ENCODE measurements at places on chromosomes 5 and 9.

DNA sequence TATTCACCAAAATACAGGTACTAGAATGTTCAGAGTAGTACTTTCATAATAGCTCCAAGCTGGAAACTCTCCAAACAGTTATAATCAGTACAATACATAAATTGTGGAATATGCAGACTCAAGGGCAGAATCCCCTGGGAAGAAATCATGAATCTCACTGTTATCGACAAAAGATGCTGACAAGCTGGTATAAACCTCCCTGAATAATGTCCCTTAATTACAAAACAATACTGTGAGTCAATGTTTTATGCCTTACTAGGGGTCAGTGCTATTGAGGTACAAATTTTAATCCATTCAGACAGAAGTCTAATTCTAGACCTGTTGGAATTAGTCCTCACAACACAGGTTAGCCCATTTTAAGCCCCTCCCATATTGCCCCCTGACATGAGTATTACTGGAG is 532.3 kb downstream of the DTWD2 start:
- no peak for DNase-seq

- no peak for DNase-seq
These were observed 704.3 kb upstream of the ZNF608 start for GRCh38 chr5:125450771-125451170.

DNA sequence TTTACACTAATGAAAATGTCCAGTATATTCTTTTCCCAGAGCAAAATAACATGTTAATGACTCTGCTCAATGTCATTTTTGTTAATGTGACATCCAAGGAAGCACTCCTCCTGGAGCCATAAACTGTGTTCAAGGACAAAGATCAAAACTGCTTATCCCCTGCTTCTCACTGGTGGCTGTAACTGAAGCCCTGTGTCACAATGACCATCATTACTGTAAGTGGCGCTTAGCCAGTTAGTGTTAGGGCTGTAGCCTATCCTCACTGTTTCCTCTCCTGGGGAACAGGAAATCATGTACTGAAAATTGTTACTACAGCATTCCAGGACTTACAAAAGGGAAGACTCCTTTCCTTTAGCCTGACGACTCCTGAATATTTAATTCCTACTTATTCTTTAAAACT is 71.7 kb upstream of the COX7C start:
- no peak for DNase-seq

DNA sequence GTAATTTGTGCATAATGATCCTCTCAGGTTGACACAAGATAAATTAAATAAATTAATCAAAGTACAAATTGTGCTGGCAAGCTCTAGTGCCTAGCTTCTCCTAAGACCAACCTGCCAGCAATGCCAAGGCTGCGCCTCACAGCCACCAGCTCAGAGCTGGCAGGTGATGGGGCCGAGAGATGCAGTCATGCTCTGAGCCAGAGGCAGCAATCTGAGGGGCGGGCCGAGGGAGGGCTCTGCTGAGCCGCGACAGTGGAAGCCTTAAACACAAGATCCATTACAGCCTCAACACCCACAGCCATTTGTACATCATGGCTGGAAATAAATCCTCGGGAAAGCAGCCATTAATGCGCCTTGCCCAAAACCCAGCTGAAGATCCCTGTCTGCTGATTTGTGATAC is 20.3 kb downstream of the MED27 start:
- no peak for DNase-seq

DNA sequence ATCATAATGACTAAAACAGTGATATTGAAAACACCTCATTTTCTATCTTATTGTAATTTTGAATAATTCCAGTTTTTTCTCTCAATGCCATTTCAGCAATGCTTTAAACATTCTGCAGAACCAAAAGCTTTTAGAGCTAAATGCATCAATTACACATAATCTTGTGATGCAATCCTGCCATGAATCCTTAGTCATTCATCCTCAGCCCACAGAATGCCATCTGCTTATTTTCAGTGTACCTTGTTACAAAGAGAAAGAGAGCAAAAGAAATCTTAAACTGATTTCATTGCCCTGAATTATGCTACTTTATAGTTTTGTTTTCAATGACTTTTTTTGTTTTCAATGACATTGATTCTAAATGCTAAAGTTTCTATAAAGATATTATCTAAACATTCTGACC is 1234.8 kb upstream of the C9orf72 start:
- DNase-seq: peak; percentile 45

GRCh38 chr9:83247732-83248131 is 184.8 kb upstream of the RASEF start:
- no peak for DNase-seq

- DNase-seq: no peak
These were observed 49.0 kb upstream of the DHFR start for GRCh38 chr5:80703747-80704146.

DNA sequence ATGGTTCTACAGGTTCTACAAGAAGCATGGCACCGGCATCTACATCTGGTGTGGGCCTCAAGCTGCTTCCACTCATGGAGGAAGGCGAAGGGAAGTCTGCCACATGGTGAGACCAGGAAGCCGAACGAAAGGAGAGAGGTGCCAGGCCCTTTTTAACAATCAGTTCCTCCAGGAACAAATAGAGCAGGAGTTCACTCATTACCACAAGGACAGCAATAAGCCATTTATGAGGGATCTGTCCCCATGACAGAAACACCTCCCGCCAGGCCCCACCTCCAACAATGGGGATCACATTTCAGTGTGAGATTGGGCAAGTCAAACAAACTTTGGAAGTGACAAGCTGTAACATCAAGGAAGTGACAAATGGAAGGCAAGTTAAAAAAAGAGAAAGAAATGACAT is 95.5 kb upstream of the PTPN3 start:
- DNase-seq: no peak

- no peak for DNase-seq
These were observed 159.4 kb downstream of the ARHGAP26 start for GRCh38 chr5:142929587-142929986.

DNA sequence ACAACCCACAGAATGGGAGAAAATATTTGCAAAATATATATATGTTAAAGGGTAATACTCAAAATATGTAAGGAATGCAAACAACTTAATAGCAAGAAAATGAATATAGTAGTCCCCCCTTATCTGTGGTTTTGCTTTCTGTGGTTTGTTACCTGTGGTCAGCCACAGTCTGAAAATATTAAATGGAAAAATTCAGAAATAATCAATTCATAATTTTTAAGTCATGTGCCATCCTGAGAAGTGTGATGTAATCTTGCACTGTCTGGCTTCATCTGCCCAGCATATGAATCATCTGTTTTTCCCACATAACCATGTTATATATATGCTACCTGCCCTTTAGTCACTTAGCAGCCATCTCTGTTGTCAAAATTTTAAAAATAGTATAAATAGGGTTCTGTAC is 11.7 kb downstream of the CER1 start:
- peak; percentile 67 for DNase-seq

GRCh38 chr5:86675311-86675710 is 57.6 kb downstream of the COX7C start:
- DNase-seq: no peak

DNA sequence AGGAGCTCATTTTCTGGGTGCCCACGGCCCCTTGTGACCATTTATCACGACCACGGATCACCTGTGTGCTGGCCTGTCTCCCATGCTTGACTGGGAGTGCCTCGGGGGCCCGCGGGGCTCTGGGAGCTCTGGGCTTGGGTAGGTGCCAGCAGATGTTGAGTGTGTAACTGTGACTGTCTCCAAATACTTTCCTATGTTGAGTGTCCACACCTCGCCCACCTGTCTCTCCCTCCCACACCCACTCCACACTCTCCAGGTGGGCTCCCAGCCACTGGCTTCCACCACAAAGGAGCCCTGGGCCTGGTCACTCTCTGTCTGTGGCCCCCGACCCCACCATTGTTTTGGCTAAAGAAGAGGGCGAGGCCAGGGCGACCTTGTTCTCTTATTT is 196.4 kb downstream of the CDK5RAP2 start:
- no peak for DNase-seq

- DNase-seq: peak; percentile 49
These were observed 39.3 kb downstream of the NR2F1 start for GRCh38 chr5:93622240-93622885.

DNA sequence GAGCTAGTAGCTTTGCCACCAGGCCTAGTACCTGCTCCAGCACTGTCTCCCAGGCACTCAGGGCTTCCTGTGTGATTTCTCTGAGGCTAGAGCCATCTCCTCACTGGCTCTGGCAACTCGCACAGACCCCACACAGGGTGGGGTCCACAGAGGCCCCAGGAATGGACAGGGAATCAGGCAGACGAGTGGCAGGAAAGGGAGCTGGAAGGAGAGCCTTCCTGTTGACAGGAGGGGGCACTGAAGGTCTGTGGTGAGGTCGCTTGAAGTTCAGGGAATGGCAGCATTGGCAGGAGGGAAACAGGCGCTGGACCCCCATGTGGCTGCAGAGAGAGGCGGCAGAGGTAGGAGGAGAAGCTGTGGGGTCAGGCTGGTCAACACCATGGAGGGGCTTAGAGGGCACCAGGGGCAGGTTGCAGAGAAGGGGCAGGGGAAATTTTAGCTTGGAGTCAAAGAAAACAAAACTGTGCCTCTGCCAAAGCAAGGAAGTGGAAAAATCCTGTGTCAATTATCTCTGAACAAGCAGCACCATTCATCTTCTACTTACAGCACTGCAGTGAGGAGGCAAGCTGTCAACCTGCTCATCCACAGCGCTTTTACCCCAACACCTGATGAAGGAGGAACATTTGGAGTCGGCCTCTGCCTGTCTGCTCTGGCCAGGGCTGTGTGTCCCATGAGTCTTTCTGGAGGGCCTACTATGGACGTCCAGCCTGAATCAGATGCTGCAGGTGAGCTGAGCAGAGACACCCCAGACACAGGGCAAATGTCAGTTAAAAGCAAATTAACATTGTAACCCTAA is 270.2 kb downstream of the FSTL4 start:
- DNase-seq: no peak

DNA sequence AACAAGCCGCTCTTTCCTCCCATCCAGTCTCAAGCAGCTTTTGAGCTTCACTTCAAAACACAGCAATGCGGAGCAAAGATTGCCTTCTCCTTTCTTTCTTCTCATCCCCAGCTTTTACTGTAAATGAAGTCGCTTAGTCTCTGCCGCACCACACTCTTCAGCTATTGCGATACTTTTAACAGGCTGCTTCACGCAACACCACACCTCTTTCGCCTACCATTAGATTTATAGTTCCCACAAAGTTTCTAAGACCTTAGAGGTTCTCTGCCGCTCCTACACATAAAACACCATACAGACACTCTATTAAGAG is 711 bp downstream of the PGGT1B start:
- no peak for DNase-seq

DNA sequence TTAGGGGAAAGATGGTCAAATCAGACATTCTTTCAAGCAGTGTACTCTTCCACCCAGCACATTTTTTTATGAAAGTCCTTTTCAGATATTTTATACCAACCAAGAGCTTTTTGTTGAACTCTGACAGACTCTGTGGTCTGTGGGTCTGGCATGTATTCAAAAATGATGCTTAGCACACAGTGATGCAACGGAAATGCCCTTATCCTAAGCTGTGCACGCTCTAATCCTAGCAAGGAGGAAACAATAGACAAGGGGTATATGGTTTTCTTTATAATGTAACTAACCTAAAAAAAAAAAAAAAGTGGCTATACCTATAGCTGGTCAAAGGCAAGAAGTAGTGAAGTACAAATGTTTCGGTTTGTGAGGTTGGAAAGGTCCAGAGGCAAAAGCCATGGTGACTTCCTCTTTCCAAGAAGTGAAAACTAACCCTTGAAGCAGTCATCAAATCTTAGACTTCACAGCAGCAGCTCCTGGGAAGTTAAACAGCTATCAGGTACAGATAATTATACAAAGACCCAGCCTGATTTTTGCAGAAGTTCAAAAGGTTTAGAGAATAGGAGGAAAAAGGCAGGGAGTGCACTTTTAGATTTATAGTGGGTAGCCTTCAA is 82.5 kb downstream of the SEMA6A start:
- DNase-seq: peak; percentile 83

DNA sequence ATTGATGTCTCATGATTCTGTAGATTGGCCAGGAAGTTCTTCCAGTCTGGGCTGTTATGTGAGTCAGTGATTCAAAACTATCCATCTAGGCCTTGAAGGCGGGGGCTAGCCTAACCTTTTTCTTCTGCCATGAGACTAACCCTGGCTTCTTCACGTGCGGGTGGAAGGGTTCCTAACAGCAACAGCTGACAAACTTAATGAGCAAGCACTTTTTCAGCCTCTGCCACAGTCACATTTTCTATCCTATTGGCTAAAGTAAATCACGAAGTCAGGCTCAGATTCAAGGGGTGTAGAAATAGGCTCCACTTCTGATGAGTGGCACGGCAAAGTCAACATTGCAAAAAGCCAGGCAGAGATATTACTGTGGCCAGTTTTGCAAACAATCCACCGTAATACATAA is 68.4 kb downstream of the STK32A start:
- DNase-seq: no peak

Data from NCI-H226 (cell line).